ENCODE measurements at places on chromosomes 16 and 17.

- DNase-seq = no peak
Measured at GRCh38 chr16:11306997-11307638, 26.0 kb upstream of the PRM1 start.

GRCh38 chr17:45226576-45226975, 4.9 kb downstream of the FMNL1 start:
- no peak for DNase-seq

GRCh38 chr16:4113358-4114256, 2.6 kb downstream of the ADCY9 start:
- no peak for DNase-seq

DNA sequence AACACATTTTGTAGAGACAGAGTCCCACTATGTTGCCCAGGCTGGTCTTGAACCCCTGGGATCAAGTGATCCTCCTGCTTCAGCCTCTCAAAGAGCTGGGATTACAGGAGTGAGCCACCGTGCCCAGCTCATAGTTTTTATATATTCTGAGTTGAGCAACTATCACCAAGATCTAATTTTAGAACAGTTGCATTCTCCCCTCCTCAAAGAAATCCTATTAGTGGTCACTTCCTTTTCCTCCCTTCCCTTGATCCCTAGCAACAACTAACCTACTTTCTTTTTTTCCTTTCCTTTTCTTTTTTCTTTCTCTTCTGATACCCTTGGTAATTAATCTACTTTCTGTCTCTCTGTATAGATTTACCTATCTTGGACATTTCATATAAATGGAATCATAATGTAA, 61.5 kb upstream of the B4GALNT2 start:
- DNase-seq = no peak

- no peak for DNase-seq
Measured at GRCh38 chr16:71555230-71555891, 21.5 kb downstream of the TAT start.
